ENCODE measurements at places on chromosomes 1 and 21. TPM values are rescaled to one million over a fixed set of nuclear protein-coding genes. Genes with fewer than 3 reads are reported as not detected.

Gene DIO1
- not detected for total RNA-seq

Gene GNB1
- total RNA-seq: 371 TPM

Gene HHAT
- 2.7 TPM for total RNA-seq

Gene FBLIM1
- 6.0 TPM for total RNA-seq

Gene ILDR2
- 2.4 TPM for total RNA-seq

DNA sequence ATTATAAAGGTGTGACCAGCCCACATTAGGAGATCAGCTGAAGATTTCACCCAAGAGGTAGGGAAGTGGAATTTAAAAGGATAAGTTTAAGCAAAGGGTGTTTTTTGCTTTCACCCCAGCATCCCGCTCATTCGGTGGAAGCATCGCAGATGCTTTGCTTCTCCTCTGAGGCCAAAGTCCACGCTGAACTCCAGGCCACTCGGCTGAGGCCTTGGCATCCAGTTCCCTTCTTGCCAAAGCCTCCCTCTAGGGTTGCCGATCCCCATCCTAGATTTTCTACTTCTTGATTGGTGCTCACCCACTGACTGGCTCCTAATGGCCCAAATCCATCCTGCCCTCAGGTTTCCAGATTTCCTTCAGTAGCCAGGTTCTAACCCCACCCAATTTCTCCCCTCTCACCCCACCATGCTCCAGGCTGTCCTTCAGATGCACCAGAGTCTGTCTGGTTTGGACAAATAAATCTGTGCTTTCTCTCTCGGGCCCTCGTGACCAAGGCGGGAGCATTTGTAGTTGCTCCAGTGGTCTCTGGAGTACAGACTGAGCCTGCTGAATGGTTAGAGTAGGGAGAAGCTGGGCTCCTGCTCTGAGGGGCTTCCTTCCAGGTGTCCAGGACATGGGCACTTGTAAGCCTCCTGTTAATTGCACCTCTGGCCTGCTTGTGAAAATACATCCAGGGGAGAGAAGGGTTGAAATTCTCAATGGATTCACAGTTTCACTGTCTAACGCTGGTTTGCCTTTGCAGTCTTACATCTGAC, 193.2 kb downstream of the C1orf94 start:
- DNase-seq: no peak

DNA sequence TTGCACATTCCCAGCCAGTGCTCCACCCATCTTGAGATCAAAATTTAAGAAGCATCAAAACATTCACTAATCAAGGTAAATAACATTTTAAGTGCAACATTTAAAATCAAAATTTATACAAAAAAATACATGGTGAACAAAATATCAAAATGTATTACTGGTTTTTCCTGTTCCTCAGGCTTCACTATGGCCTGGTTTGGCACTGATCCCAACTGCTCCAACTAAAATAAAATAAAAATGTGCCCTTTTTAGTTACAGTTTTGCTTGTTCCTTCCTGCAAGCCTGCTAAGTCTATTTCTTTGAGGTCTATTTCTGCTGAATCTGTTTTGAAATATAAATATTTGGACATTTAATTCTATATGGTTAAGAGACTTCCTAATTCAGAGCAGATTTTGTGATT, 54.9 kb downstream of the ADAMTS1 start:
- no peak for DNase-seq

GRCh38 chr21:15309022-15309590, 244.3 kb upstream of the NRIP1 start:
- DNase-seq: no peak

DNA sequence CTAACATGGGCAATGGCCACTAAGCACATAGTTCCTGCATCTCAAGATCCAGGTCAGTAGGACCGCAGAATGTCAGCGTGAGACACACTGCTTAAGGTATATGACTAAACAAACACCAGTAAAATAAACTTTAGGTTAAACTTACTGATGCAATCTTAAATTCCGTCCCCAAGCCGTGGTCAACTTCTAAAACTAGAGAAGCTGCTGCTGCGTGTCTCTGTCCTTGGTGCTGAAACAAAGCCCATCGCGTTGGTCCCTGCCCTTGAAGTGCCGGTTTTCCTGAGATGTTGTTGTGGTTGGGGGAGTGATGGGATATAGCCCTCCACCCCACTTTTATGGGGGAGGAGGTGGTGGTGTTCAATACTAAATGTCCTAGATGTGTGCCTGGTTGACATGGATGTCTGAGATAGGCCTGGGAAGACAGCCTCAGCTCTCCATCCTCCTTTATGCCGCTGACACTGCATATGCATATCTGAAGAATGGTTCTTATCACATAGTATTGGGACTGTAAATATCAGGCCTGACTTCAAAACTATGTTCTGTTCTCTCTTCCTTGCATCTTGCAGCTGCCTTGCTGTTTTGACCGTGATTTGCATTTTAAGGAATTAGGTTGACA, 72.0 kb upstream of the KCNA3 start:
- no peak for DNase-seq

DNA sequence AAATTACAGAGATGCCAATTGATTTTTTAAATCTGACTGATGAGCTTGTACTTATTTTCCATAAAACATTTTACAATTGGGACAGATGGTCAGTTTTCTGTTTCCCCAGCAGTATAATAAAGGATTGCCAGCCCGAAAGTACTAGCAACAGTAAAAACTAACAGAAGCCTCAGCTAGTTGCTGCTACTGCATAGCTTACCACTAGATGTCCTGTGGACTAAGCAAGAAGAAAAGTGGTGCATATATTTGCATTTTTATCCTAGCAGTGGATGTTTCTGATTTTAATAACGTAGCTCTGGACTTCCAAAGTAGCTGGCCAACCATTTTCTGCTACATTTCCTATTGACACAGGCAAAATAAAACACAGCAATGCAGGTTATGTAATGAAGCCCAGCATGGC, 241.5 kb downstream of the BARHL2 start:
- peak; percentile 2 for DNase-seq

DNA sequence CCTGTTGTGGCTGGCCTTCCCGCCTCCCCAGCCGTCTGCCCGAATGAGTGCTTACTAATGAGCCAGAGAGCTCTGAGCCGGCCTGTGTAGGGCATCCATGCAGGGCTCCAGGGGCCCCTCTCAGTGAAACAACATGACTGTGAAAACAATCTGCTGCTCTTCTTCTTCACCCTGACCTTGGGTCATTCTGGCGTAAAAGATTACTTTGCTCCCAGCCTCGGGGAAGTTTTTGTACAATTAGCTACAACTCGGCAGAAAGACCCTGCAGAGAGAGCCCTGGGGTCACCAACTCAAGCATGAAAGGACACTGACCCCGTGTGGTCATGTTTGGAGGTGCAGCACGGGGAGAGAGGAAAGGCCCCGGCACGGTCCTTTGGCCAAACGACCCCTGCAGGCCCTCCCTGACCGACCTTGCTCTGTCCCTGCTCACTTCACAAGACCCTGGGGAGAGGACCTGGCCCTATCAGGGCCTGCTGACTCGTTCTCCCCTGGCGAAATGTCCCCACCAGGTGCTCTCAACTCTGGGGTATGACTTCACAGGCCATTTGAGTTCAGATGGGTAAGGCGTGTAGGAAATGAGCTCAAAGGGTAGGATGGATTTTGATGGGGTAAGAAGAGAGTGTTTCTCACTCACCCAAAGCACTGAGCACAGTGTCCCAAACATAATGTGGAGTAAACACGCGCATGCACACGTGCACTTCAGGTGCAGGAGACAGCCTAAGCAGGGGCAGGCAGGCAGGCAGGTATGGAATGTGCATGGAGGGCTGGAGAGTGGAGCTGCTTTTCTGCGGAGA, 22.9 kb upstream of the FAM20B start:
- DNase-seq: no peak

DNA sequence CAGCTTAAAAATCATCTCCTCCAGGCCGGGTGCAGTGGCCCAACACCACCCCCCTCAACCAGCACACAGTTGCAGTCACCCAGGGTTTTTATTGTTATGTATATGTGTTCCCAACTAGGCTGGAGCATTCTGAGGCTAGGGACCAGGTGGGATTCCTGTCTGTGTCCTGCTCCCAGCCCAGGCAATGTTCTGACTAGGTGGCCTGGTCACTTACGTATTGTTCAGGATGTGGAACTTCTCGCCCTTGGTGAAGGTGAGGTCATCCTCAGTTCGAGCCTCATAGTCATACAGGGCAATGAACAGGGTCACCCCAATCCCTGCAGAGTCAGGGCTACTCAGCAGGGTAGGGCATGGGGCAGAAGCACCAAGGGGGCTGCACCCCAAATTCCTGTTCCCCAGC, 12.2 kb downstream of the FGR start:
- no peak for DNase-seq

- DNase-seq: no peak
Observed at GRCh38 chr1:210754878-210755665, 378.9 kb downstream of the KCNH1 start.

GRCh38 chr1:41380979-41381691, 19.9 kb downstream of the FOXO6 start:
- DNase-seq: peak; percentile 18

- DNase-seq: no peak
Observed at GRCh38 chr1:245810789-245811337, 656.1 kb downstream of the KIF26B start.

DNA sequence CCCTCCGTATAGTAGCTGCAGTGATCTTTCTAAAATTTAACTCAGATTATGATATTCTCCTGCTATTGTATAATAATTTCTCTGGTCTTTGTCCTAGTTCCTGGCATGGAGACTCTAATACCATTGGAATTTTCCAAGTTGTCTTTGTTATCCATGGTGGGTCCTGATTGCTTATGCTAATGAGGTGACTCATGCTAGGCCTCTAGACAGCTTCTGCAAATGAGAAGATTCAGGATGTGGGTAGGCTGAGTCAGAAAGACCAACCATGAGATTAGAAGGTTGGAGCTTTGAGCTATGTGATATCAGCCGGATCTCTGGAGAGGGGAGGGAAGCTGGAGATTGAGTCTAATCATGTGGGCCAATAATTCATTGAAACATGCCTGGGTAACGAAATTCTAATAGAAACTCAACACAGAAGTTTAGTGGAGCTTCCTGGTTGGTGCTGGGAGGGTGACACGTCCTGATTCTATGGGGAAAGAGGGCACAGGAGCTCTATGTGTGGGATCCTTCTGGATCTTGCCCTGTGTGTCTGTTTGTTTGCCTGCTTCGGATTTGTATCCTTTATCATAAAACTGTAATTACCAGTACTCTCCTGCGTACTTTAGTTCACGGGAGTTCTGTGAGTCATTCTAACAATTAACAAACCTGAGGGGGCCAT, 73.2 kb upstream of the CNIH3 start:
- peak; percentile 84 for DNase-seq

- DNase-seq: no peak
Observed at GRCh38 chr1:238916828-238917227, 469.5 kb upstream of the CHRM3 start.

GRCh38 chr1:219427989-219428388, 184.9 kb downstream of the ZC3H11B start:
- no peak for DNase-seq

- DNase-seq: no peak
Observed at GRCh38 chr1:150558761-150559655, 9.8 kb downstream of the ADAMTSL4 start.

GRCh38 chr1:150560576-150561253, 11.5 kb downstream of the ADAMTSL4 start:
- DNase-seq: no peak

Data from HCT116 (cell line).